Forelimb muscle (tissue), 1 donor: ENCODE measurements at places on chromosomes 6 and 20. TPM values are rescaled to one million over a fixed set of nuclear protein-coding genes. Genes with fewer than 3 reads are reported as not detected.

- no peak for DNase-seq
Measured at GRCh38 chr6:167920165-167920564, 77.3 kb upstream of the KIF25 start.

The FKBP1C gene
- 0.25 TPM for polyA plus RNA-seq

DNA sequence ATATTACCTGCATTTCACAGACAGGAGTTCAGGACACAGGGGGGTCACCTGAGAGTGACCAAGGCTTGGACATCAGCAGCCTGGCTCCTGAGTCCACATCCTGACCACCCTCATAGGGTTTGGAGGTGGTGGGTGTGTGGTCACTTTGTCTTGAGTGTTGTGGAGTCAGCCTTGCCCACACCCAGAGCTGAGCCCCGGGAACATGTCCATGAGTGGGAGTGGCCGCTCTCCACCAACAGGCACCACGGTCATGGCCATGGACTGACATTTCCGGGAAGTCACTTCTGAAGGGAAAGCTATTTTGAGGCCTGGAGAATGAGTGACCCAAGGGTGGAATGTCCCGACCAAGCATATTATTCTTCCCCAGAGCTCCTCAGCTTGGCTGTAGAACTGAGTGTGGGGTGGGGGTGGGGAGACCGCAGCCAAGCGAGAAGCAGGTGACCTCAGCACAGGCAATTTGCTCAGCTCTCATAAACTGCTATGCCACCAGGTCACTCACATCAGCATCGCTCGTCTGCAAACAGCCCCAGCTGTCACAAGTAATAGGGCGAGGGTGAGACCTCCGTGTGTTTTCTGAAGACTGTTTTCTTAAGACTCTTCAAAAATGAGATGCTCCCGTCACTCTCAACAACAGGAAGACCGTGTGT lies 348.6 kb upstream of the CDH4 start:
- no peak for DNase-seq

DNA sequence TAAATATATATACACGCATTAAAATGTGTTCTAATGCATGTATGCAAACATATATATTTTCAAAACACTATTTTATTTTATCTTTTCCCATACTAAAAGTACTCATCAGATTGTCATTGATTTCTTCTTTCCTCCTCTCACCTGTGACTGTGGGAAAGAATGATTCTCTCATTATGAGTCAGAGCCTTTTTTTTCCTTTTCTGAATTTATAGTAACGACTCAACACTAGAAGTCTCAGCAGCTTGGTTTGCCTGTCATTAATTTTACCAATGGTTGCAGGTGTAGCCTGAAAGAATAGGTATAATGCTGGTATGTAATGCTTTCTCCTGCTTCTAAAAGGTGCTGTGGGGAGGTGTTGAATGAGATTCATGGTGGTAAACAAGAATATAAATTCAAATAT lies 328.7 kb downstream of the UTRN start:
- no peak for DNase-seq

DNA sequence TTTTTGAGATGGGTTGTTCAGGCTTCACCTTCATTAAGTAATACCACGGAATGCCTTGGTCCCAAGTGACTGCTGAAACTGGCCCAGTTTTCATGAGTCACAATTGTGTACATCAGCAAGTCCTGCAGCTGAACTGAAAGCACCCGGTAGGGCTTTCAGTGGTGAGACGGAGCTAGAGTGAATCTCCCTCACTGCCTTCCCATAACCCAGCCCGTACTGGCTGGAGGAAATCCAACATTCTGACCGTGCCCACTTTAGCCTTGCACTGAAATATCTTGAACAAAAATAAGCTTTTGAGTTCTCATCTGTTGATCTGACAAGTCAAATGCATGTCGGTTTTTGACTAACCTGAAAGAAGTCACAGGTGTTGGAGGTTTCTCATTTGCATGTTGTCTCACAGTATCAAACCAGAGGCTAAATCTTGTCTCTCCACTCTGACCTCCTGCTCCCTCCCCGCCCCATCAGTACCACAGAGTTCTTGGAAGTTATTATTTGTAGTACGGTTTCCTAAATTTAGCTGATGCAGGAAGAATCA lies 35.9 kb downstream of the DUSP22 start:
- DNase-seq = no peak

DNA sequence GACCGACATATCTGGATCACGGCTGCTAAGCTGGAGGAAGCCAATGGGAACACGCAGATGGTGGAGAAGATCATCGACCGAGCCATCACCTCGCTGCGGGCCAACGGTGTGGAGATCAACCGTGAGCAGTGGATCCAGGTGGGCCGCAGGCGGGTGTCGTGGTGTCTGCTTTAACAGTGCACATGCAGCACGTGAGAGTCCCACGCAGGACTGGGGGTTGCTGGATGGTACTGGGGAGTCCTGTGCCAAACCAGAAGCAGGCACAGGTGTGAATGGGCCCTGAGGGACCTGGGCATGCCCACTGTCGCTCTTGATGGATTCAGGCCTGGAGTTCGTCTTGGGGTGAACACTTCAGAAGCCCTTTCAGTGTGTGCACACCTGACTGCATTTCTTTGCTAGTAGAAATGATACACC lies 24.6 kb upstream of the C20orf204 start:
- DNase-seq = no peak

The TINAG gene
- polyA plus RNA-seq = not detected

The NHSL1 gene
- 23.6 TPM for polyA plus RNA-seq

DNA sequence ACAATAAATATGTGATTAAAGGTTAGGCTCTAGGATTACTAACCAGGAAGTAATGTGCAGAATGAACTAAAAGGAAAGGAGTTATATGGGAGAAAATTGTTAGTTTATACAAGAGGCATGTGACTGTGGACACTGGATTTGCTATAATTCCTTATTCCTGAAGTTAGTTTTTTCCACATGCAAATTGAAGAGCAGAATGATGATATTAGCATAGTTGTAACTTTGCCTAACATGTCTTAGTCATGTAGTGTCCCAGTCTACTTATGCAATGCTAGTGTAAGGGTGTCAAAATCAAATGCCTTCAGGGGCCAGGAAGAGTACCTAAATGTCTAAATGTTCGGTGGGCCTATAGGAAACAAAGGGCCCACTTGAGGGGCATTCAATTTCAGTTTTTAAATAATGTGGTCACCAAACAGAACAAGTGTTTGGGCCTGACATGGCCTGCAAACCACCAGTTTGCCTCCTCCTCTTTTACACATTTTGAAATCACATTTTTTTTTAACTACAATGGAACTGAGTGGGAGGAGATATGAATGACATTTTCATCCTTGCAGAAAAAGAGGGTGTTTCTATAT lies 28.0 kb upstream of the CEP85L start:
- DNase-seq = no peak

The MROH8 gene
- 6.2 TPM for polyA plus RNA-seq
